ENCODE measurements at places on chromosomes 6 and 20. TPM values are rescaled to one million over a fixed set of nuclear protein-coding genes. Genes with fewer than 3 reads are reported as not detected.

The CYP39A1 gene
- 6.0 TPM for total RNA-seq

The OR2B2 gene
- total RNA-seq = not detected

The ZBTB2 gene
- total RNA-seq = 11.2 TPM

The GFOD1 gene
- total RNA-seq = 14.6 TPM

The PSMB9 gene
- total RNA-seq = 56.6 TPM

The MAPK13 gene
- 43.3 TPM for total RNA-seq

The PCK1 gene
- 29.7 TPM for total RNA-seq

The PRDM1 gene
- 23.0 TPM for total RNA-seq

The SLC35D3 gene
- not detected for total RNA-seq

- no peak for DNase-seq
Observed at GRCh38 chr6:13586603-13587542, 12.5 kb downstream of the SIRT5 start.

GRCh38 chr6:12716298-12716916 lies at the start of gene PHACTR1:
PHACTR1 (plus strand) TSS chr6:12716767.
- DNase-seq = peak; percentile 3

GRCh38 chr6:168030908-168031307 lies 33.4 kb downstream of the KIF25 start:
- DNase-seq = no peak

- DNase-seq = peak; percentile 5
Observed at GRCh38 chr20:6007529-6008103, 46.2 kb downstream of the LRRN4 start.

- no peak for DNase-seq
Observed at GRCh38 chr6:160791459-160791858, 89.4 kb downstream of the PLG start.

DNA sequence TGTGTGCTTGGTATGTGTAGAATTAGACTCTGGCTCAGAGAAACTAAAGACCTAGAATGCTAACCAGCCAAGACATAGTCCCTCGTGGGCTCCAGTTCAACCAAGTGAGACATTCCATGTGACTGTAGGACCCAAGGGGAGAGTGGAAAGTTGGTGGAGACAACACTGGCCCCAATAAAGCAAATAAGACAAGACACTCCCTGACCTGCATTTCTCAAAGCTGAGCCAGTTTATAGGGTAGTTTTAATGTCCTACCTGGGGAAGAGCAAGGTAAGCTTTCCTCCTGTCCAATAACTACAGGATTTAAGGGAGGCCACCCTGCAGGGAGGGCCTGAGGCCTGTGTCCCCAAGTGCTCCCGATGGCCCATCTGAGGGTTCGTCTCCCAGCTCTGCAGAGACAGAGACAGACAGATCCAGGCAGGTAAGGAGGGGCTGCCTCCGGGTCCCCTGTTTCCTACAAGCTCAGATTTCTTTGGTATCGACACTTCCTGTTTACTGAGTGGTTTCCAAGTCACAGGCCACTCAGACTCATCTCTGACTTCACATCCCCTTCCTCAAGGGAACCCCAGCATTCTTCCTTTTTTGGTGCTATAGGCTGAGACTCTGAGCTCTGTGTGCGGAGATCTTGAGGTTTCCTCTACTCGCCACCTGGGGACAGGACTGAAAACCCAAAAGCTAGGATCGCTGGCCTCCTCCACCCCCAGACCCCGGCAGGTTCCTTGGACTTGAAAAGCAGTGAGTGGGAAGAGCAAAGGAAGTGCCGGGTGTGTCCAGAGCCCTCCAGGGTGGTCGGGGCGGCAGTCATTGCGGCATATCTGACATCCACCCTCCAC lies 92.4 kb downstream of the PRND start:
- peak; percentile 60 for DNase-seq

DNA sequence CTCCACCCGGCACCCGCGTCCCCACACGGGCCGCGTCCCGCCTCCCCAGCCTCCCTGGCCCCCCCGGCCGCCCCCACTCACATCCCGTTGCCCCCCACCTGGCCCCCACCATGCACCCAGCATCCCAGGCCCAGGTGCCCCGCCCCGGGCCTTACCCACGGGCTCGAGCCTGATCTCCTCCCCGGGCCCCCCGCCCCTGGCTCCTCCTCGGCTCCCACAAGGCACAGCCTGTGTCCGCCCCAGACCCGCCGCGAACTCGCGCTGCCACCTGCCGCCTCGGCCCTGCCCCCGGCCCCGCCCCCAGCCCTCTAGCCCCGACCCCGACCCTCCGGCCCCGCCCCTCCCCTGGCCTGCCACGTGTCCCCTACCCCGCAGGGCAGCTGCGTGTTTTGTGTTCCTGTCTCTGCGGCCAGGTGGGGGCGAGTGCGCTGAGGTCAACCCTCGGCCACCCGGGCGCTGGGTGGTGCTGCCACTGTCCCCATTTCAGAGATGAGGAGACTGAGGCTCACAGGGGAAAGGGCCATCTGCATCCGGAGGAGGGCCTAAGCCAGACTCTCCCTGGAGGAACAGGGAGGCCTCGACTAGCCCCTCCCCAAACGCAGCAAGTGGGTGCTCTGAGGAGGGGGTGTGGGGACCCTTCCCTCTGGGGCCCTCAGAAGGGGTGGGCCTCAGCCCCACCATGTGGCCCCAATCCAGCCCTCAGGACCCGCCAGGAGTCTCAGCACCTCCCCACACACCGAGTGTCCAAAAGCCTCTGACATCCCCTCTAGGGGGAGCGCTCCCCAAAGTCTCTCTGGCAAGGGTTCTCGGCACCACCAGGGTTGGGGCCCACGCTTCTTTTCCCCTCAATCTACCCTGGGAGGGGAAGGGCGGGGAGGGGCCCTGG lies 99.8 kb downstream of the TAF4 start:
- no peak for DNase-seq

DNA sequence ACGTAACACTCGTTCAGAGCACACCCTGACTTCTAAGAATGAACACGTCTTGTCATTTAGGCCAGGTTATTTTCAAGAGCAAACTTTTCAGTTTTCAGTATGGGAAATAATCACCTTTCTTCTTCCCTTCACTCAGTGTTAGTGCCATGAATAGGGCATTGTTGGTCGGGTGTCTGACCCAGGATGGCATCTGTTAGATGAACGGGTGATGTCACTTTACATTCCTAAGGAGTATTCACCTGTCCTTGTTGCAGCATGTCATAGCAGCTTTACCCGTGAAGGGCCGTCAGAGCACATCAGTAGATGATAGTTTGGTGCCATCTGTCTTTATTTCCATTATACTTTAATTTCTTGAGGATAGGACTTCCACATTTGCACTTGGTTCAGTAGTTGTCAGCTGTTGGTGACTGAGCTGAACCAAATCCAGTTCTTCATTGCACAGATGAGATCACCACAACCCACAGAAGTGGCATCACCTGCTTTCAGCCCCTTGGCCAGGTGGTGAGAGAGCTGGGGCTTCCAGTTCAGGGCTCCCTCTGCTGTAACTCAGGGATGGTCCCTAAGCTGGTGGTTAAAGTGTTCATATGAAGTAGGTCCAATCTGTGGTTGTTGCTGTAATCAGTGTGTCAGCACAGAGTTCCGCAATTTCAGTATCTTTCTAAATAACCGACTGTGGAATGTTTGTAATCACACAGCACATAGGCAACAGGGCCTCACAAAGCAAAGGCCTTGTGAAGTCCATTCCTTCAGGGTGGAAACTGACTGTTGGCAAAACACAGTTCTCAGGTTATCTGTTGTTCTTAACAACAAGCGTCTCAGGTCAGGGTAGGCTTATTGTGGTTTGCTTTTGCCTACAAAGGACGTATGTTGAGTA lies 68.2 kb downstream of the FAM120B start:
- DNase-seq = no peak
